ENCODE measurements at places on chromosomes 16 and 17. TPM values are rescaled to one million over a fixed set of nuclear protein-coding genes. Genes with fewer than 3 reads are reported as not detected.

CSF3 gene
- 0.17 TPM for polyA plus RNA-seq

NAT9 gene
- 31.4 TPM for polyA plus RNA-seq

EXOC3L1 gene
- 10.6 TPM for polyA plus RNA-seq

SGCA gene
- polyA plus RNA-seq = 265 TPM

HSF5 gene
- polyA plus RNA-seq = 0.14 TPM

NTN3 gene
- 2.6 TPM for polyA plus RNA-seq

GNG13 gene
- not detected for polyA plus RNA-seq

ERN2 gene
- not detected for polyA plus RNA-seq

GNAO1 gene
- polyA plus RNA-seq = 1.2 TPM

ITGAD gene
- 1.3 TPM for polyA plus RNA-seq

GRAPL gene
- polyA plus RNA-seq = 2.5 TPM

GPR179 gene
- 0.36 TPM for polyA plus RNA-seq

HP gene
- 0.51 TPM for polyA plus RNA-seq

CACNG3 gene
- not detected for polyA plus RNA-seq
